ENCODE measurements at places on chromosomes 2 and 18.

GRCh38 chr18:79612291-79613108, 67.1 kb upstream of the CTDP1 start:
- no peak for DNase-seq

DNA sequence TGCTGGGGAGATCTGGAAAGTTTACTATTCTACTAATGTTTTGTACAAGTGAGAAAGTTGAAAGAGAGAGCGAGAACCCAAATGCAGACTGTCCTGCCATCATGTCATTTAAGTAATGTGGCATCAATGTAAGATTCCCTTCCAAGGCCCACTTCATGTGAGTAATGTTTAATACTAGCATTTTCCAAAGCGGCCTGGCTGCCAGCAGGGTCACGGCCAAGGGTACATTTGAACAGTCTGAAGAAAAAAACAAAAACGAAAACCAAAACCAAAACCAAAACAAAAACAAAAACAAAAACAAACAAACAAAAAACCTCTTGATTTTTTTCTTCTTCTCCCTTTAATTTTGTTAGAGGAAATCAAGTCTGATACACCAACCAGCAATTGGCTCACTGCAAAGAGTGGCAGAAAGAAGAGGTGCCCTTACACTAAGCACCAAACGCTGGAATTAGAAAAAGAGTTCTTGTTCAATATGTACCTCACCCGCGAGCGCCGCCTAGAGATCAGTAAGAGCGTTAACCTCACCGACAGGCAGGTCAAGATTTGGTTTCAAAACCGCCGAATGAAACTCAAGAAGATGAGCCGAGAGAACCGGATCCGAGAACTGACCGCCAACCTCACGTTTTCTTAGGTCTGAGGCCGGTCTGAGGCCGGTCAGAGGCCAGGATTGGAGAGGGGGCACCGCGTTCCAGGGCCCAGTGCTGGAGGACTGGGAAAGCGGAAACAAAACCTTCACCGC, 2.2 kb downstream of the HOXD10 start:
- peak; percentile 39 for DNase-seq

GRCh38 chr2:30947686-30948085, 140.4 kb upstream of the CAPN13 start:
- DNase-seq, result no peak

- no peak for DNase-seq
These were observed 25.9 kb downstream of the CD8A start for GRCh38 chr2:86764661-86765309.

GRCh38 chr18:48090702-48091101, 160.2 kb upstream of the SMAD2 start:
- no peak for DNase-seq

DNA sequence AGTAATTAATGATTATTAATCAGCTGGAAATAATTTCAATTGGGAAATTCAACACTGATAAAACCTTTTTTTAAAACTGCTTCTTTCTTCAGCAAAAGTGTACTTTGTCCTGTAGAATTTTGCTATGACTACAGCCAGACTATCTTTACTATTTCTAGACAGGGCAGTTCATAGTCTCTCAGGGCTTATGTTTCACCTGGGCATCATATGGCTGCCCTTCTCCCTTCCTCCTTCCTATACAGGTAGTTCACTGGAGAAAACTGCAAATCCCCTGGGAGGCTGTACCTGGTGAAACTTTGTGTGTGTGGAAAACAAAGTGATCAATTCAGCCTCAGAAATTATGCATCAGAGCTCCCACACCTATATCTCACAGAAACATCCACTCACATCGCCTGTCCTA, 38.6 kb downstream of the THADA start:
- no peak for DNase-seq

GRCh38 chr2:96089356-96090195, 26.8 kb downstream of the ADRA2B start:
- DNase-seq, result peak; percentile 11

- no peak for DNase-seq
These were observed 2.2 kb downstream of the RND3 start for GRCh38 chr2:150485114-150485870.

- no peak for DNase-seq
These were observed 560.0 kb upstream of the CDH2 start for GRCh38 chr18:28736951-28737350.

DNA sequence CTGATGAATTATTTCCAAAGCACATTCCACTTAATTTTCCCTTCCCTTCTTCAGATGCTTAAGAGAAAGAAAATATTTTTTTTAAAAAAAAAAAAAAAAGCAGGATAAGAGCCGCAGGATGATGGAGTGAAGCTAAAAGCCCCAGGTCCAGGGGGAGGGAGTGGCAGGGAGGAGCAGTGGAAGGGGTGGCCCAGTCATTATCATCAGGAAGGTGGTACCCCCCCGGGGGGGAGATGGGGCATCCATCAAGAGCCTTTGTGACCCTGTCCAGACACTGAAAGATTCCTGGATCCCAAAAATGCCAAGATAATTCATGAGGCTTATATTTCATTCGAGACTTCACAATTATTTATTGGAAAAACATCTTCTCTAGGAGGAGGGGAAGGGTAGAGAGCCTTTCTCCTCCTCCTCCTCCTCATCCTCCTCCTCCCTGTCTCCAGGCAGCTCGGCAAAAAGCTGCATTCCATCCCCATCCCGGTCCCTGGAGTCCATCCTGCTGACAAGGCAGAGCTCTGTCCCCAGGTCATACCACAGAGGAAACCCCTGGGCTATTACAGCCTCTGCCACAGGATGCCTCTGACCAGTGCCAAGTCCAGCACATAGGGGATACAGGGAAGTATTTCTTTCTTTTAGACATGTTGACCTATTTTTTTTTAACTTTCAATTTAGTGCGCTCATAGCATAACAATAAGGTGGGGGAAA, 125.3 kb downstream of the TWIST2 start:
- DNase-seq, result no peak

- no peak for DNase-seq
These were observed 148.9 kb downstream of the DTNB start for GRCh38 chr2:25524507-25524906.
